Stimulated activated CD8-positive, alpha-beta memory T cell treated with anti-CD3 and anti-CD28 coated beads, Interleukin-2, amount 100 ng/mL, for 1 hour (primary cell): ENCODE measurements at places on chromosomes 7 and 10.

GRCh38 chr10:86413046-86413728, 46.6 kb upstream of the GRID1 start:
- DNase-seq, result no peak

DNA sequence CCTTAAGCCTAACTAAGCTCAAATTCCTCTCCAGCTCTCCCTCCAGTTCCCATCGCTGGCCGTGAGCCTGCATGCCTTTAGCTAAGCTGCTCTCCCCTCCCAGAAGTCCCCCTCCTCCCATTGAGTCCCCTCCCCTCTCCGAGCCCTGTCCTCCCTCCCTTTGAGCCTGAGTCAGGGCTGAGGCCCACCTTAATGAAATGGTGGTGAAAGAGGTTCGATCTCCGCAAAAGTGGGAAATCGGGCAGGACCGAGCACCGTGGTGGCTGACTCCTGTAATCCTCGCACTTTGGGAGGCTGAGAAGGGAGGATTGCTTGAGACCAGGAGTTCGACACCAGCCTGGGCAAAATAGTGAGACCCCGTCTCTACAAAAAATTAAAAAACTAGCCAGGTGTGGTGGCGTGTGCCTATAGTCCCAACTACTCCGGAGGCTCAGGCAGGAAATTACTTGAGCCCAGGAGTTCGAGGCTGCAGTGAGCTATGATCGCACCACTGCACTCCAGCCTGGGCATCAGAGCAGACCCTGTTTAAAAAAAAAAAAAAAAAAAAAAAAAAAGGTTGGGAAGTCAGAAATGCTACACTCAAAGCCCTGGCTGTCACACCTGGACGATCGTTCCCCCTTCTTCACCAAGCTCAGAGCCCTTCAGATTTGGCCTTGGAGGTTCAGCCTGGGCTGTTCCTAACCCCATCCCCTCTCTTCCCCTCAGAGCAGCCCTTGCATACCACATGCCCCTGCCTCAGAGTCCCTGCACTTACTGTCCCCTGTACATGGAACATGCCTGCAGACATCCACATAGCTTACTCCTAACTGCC, 995 bp upstream of the CLDN3 start:
- DNase-seq, result no peak

DNA sequence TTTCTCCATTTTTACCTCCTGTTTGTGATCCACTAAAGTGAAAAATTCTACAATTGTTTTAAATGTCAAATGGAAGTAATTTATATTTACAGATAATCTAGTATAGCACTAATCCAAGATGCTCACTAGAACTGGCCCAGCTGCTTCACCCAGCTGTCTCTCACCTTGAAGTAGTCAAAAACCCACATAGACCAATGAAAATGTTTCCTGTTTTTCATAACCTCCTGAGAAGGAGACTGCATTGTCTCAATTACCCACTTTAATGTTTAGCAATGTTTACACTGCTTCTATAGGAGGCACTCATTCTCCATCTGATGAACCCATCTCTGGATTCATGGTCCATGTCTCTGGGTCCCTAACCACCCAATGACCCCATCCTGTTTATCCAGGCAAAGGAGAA, 56.1 kb upstream of the ADO start:
- DNase-seq, result no peak

GRCh38 chr7:42953994-42954393, 21.8 kb downstream of the MRPL32 start:
- no peak for DNase-seq

DNA sequence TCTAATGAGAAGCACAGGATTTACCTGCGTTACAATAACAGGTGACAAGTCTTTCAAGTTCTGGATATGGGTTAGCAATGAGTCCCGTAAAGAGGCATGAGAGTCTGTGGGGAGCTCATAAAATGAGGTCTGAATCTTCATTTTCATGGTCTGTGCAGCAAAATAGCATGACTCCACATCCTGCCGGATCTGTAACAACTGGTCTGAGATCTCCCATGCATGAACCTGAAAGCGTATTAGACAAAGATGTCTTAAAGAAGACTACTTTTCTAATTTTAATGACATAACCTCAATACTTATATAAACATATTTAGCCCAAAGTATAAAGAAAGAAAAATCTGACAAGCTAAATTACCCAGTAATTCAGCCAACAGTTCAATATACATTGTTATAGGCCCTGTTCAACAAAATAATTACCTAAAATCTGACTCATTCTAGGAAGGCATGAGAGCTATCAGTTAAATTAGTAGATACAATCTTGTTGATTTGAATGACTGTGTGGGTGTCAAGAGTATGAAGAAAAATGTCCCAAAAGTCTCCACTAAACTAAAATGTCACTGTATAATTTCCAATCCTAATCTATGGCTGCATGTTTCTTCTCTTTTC, 36.9 kb downstream of the TNPO3 start:
- no peak for DNase-seq
